ENCODE measurements at places on chromosomes 3 and 15.

- DNase-seq, result no peak
These were observed 3.6 kb upstream of the TMPRSS7 start for GRCh38 chr3:112030901-112031300.

- DNase-seq, result no peak
These were observed 61.3 kb upstream of the SLC6A6 start for GRCh38 chr3:14340960-14341708.

GRCh38 chr15:40439461-40439959 lies 1.2 kb upstream of the BAHD1 start:
- DNase-seq, result no peak

DNA sequence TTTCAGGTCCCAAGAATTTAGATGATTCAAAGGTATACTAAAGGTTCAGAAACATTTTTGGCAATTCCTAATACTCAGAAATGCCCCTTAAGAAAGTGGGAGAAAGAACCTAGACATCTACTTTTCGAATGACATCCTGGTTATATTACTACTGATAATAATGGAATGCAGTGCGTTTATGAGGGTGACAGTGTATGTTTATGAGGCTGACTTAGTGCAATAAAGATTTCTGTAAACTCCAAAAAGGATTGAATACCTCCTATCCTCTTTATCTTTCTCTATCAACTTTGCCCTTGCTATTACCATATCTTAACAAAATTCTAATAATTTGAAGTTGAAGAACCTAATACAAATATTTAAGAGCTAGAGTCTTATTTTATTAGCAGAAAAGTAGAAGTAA lies 348.9 kb upstream of the EPHA6 start:
- DNase-seq, result no peak

DNA sequence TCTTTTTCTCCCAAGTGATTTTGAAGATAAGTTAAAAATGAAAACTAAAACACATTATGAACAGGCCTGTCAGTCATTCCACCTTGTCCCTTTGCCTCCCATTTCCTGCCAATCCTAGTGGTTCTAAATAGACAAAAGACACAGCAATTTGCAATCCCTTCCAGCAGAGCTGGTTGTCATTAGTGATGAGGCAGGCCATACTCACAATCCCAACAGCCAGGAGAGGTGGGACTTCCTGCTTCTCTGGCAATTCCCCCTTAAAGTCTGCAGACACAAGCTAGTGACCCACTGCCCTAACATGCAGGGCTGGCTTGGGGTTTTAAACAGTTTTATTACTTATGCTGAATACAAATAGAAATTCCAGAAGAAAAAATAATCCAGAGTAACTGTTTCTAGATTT lies 38.4 kb upstream of the RBP1 start:
- no peak for DNase-seq

DNA sequence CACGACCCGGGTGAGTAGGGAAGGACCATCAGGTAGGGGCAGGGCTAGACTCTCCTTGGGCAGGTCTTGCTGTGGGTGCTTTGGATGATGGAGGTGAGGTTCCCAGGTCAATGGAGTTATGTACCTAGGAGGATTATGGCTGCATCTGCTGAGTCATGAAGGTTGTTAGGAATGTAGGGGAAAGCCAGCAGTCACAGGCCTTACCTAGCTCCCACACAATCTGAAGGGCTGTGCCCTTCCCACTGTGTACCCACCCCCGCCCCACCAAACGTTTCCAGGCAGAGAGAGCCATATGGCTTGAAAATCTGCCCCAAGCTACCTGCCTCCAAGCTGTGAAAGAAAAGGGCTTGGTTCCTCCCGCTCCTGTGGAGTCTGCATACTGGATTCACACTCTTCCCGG lies 573.4 kb upstream of the DPPA4 start:
- DNase-seq, result no peak

GRCh38 chr15:23438816-23439466 lies 8.1 kb downstream of the GOLGA6L2 start:
- DNase-seq, result no peak

DNA sequence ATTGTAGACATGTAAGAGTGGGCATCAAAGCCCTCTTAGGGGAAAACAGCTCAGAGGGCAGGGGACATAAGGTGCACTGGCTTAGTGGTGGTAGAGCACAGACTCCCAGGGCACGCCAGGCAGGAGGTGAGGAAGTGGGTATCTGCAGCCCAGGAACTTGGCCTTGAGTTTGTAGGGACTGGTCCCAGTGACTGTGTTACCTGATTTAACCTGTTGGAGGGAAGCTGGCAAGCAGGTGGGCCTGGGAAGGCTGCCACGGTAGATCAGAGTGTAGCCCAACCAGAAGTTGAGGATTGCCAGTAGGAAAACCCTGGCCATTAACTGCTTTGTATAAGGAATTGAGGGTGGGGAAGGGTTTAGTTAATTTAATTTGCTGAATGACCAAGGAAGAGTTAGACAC lies 417.5 kb upstream of the C2CD4B start:
- DNase-seq, result no peak

- DNase-seq, result no peak
These were observed 179.8 kb downstream of the THSD4 start for GRCh38 chr15:71294911-71295602.

GRCh38 chr3:169836942-169837275 lies 24.2 kb upstream of the LRRC34 start:
- DNase-seq, result no peak

- no peak for DNase-seq
These were observed 151.3 kb downstream of the OR4M2 start for GRCh38 chr15:22231603-22232002.

- DNase-seq, result no peak
These were observed 24.8 kb upstream of the RBP1 start for GRCh38 chr3:139564294-139564861.

DNA sequence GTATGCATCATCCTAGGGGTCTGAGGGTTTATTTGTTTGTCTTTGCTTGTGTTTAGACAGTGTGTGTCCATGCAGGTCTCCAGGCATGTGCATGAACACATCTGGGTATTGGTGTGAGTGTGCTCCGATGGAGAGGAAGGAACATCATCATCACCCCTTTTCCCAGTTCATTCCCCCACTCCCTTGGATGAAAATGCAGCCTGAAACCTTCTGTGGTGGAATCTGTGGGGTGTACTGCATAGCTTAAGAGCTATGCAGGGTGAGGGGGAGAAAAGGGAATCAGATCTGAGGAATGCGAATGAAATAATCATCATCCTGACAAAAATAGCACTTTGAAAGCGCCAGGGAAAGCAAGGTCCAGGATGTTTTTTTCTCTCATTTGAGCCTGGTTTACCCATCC lies 520.1 kb downstream of the NTRK3 start:
- DNase-seq, result no peak

- no peak for DNase-seq
These were observed 123.9 kb downstream of the IL20RB start for GRCh38 chr3:137081711-137082110.

DNA sequence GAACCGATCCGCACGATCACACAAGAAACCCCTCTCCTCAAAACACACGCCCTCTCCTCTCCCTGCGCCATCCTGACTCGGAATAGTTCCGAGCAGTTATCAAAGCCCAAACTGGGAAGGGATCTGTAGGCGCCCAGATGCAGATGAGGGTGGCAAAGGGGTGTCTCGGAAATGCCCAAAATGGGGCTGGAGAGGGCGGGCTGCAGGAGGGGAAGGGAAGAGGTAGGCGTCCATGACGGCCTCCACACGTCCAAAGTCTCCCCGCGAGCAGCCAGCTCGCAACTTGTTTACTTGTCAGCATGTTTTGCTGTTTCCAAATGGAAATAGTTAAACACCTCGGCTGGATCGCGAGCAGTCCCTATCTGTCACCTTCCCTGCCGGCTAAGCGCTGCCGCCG lies 1.5 kb downstream of the NTRK3 start:
- no peak for DNase-seq

- no peak for DNase-seq
These were observed 69.4 kb downstream of the BFSP2 start for GRCh38 chr3:133469140-133469731.

GRCh38 chr15:58582160-58582559 lies 150.4 kb downstream of the LIPC start:
- DNase-seq, result no peak

- DNase-seq, result peak; percentile 20
These were observed 35.1 kb downstream of the CMTM6 start for GRCh38 chr3:32467333-32468070.

DNA sequence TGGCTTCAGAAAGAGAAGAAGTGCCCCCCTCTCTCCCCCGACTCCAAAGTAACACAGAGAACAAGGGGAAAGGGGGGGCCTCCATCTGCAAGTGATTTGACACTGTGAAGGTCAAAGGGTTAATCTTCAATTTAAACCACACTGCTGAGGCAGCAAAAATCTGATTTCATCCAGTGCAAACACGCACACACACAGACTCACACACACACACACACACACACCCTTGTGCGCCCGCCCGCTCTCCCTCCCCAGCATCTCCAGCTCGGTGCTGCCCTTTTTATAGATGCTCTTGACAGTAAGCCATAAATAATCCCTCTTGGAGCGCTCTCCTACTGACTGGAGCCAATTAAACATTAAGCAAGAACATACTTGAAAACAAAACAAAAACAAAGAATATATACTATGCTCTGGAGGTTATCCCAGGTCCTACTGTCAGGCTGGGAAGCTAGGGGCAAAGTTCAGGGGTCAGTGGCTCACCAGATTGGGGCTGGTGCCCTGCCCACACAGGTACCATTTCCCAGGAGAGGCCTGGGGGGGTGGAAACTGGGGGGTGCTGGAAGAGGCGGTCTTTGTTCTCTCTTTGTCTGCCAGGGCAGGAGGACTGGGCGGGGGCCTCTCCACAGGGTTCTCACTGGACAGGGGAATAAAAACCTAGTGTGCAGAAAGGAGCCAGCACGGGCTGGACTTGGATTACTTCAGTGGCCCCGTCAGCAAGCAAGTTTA lies 16.3 kb downstream of the BMF start:
- peak; percentile 41 for DNase-seq

DNA sequence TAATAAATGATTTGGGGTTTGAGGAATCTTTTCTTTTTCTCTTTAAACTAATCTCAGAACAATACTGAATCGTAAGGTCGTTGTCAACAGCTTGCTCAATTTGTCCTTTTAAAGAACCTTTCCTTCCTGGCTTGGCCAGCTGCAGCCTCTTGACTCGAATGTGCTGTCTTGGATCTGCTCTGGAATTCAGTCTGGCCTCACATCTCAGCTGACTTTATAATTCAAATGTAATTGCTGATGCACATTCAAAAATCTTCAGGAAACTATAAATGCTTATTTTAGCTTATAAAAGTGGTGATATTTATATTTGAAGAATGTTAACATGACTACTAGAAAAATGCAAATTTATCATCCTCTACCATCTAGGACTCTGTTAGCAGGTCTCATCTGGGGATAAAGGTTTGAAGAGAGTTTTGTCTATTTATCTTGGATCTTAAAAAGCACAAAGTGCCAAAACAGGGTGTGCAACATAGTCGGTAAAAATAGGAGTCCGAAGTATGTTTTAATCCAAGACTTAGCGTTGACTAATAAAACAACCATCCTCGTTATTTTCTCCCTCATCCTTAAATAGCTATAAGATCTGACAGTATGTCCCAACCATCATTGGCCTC lies 1035.2 kb downstream of the MCTP2 start:
- no peak for DNase-seq

DNA sequence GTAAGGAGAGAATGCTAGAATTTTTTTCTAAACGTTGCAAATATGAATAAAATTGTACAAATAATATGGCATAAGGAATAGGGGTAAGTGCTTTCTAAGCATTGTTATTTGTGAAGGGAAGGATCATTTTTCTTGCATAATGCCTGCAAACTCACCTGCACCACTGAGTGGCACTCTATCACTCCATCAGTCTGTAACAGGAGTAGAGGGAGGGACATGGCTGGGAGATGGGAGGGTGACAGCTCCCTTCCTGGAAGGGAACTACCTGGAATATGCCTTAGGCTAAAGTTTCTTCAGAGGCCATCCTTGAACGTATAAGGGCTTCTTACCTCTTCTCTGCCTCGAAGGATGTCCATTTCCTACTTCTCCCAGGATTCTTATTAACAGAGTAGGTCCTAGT lies 3.0 kb downstream of the NAALADL2 start:
- peak; percentile 90 for DNase-seq

DNA sequence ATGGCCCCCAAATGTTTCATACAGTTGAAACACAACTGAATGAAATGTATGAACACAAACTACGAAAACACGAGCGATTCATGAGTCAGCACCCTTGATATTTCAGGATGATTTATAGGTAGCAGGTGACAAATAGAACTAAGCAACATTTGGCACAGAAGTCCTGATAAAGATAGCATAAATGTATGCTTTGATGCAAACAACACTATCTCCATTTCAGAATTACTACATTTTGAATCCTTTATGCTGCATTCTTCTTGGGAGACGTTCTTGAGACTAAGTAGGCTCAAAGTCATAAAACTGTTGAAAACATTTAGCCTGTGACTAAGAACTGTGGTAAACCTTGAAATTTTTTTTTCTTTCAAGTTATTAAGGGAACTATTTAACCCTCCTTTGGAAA lies 200.3 kb upstream of the ICE2 start:
- DNase-seq, result no peak

DNA sequence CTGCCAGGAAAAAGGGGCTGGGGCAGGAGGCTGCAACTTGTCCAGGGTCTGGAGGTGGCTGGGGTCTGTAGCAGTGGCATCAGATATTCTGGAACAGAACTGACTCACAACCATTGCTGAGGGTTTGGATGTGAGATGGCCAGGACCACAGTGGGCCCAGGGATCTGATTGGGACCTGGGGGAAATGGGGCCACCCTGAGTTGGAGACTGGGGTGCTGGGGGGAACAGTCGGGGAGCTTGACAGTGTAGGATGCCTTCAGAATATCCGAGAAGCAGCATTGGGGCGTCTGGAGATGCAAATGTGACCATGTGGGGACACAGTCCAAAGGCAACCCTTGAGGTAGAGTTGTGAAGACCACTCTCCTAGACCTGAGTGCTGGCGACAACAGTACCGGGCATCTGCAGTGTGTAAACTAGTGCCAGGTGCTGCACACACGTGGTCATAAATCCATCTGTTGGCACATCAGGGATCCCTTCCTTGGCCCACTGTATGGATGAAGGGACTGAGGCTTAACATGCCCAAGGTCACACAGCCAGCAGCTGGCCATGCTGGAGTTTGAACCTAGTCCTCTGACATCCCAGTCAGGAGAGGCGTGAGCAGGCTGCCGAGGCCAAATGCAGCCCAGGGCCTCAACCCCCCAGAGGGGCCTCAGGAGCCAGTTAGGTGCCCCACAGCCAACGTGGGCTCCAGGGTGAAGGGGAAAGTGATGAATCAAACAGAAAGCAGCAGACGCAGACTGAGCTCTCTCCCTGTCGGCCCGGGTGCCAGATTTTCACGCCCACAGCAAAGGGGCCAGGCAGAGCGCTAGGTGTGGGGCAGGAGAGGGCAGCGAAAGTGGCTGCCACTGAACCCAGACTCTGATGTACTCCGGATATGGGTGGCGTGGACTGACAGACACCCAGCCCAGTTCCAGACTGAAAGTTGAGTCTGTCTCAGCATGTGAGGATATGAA lies 18.8 kb downstream of the HEMK1 start:
- DNase-seq, result no peak
